ENCODE measurements at places on chromosomes 3 and 15.

DNA sequence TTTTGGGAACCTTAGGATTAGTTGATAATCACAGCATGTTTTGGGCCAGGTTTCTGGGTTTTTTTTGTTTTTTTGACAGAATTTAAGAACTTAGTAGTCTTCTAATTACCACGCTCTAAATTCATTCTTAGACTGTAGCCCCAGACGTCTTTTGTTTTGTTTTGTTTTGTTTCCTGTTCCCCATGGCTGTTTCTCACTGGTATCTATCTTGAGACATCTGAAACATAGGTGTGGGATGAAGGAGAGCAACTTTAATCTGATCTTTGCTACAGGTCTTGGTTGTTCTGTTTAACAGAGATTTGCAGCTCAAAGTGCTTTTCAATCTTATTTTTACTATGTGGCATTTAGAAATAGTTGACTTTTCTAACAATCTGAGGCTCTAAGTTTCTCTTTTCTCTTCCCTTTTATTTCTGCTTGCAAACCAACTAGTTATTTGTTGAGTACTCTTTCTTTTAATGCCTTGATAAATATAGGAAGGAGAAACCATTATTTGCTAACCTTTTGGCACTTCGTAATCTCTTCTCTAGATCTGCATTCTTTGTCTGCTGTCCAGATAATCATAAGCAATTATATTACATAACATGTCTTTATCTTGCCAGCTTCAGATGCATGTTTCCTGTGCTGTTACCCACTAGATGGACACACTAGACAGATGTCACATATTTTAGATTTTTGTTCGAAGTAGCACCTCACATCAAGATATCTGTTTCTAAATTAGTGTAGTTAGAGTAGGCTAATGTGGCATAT lies 40.9 kb downstream of the FBXL2 start:
- DNase-seq: no peak

DNA sequence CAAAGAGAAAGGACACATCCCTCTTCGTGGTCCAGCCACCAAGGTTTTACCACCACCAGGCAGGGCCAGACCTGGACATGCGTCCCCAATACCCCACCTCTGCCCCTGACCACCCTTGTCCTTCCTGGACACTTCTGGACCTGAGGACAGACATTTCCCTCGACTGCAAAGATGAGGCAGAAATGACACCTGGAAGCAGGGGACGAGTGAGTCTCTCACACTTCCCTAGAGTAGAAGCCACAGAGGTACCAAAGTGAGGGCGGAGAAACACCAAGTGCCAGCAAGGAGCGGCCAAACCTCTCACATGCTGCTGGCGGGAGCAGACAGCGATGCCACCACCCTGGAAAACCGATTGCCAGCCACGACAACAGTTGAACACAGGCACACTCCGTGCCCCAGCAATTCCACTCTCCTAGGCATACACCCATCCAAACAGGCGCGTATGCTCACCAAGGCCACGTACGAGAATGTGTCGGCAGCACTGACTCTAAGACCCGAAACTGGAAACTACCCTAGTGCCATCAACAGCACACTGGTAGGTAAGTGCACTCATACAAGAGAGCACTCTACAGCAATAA lies 207.0 kb upstream of the NSMCE3 start:
- DNase-seq: no peak

- no peak for DNase-seq
These were observed 201.5 kb downstream of the UACA start for GRCh38 chr15:70561885-70562284.

DNA sequence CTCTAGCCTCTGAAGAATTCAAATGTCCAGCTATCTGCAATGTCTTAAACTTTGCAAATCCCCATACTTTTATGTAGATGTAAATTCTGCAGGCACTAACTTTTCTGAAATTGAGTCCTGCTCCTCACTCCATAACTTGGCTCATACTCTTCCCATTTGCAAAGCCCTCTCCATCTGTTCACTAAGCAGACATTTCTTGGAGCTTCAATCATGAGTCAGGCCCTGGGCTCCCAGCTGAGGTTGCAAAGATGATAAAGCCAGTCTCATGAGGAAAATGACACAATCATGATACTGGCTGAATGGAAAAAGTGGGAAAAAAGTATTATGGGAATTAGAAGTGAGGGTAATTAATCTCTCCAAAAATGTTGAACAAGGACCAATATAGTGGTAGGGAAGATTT lies 507.6 kb downstream of the NR2F2 start:
- no peak for DNase-seq

GRCh38 chr15:34729886-34730285 lies 24.9 kb downstream of the GJD2 start:
- no peak for DNase-seq

DNA sequence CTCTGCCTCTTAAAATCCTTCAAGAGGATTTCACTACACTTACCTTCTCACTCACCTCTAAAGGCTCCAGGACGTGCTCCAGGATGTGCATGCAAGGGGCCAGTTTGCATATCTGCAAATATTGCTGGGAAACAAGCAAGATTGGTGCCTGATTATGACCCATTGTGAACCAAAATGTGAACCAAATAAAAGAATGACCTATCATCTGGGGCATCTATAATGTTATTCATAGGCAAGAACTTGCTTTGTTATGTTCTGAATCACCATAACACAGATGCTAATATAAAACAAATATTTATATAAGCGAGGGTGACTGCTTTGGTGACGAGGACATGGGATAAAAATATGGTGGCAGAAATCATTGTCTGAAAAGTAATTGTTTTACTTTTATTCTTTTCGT lies 5.5 kb downstream of the IL12A start:
- no peak for DNase-seq

- DNase-seq: no peak
These were observed 308.2 kb downstream of the VPS13C start for GRCh38 chr15:61752001-61752400.

DNA sequence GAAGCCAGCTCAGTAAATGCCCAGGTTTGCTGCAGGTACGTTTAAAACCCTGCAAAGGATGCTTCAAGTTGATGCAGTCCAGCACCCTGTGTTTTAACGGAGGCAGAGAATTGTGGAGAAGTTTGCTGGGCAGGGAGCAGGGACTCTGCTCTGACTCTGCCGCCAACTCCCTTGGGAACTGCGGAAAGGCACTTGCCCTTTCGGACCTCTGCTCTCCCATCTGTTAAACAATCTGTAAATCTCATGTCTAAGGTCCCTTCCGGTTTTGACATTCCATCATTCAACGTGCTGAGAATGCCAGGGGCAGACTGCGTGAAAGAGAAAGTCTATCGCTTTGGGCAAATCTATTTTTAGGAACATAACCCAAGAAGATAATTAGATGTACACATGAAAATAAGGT lies 184.5 kb downstream of the OPA1 start:
- no peak for DNase-seq

DNA sequence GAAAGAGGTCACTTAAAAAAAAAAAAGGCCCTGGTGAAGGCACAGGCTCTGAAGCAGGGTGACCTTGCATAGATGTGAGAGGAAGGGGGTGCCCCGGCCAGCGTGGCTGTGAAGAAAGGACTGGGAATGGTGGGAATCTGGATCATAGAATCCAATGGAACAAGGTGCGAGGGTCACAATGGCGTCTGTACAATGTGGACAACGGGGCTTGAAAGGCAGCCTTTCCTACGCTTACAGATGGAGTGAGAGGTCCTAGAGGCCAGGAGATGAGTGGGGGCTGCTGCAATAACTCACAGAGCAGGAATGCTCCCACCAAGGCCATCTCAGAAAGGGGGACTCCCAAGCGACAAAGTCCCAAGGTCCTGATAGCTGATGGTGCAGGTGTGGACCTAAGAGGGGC lies 162.2 kb downstream of the ATP10A start:
- no peak for DNase-seq

DNA sequence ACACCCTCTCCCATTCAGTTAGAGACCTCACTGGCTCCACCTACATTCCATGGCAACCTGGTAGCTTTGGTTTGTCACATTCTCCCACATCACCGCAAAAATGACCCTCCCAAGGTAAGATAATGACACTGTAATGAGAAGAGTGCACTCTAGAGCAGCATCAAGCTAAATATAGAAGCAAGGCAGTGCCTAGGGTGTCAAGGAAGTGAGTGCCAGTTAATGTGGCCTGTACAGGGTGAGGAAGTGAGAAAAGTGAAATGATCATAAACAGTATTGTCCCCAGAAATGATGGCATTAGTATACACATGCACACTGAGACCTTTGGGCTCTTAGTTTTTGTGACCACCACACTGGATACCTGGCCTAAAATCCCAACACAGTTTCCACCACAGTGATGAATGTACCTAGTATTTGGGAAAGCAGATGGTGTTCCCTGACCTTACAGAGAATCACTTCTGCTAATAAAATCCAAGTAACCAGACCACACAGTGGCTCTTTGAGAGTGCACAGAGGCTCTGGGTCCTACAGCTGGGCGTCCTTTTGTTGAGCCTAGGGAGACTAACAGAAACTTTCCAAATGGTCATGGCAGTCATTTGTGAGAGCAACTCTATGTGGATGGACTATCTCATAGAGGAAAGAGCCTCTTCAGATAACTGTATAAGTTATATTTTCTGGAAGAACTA lies 106.6 kb downstream of the ARPP21 start:
- DNase-seq: no peak

DNA sequence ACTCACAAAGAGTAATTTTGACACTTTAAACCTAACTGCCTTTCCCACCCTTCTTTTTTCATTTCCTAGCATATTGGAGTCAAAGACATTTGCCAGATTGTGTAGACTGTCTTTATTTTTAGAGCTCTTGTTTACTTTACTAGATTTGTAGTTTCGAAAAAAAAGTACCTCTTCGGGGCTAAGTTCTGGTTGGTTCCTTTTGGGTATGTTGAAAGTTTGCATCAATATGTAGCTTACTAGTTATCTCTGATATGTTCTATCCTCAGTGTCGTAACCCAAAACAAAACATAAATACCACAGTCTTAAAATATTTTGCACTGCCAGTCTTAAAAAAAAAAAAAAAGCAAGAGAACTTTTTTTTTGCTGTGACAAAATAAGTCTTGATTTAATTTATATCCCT lies 52.2 kb downstream of the REC114 start:
- no peak for DNase-seq

GRCh38 chr15:91688811-91689210 lies 164.7 kb upstream of the SLCO3A1 start:
- DNase-seq: no peak

DNA sequence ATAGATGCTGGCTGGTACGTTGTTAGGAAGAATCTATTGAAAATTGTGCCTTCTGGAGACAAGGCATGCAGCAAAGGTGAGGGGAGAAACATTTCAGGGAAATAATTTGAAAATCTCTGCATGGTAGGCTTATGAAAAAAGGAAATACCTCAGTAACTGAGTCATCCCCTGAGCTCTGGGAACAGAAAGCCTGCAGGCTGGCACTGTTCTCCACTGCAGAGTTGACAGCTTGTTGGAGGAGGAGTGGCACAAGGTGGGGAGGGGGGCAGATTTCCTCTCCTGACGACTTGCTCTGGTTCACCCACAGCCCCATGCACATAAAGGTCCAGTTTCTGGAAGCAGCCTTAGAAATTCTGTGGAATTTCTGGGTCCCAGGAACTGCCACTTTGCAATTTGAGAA lies 179.4 kb downstream of the ABHD5 start:
- no peak for DNase-seq

- DNase-seq: no peak
These were observed 162.3 kb downstream of the PGPEP1L start for GRCh38 chr15:98845138-98845884.

- no peak for DNase-seq
These were observed 74.7 kb upstream of the SNRK start for GRCh38 chr3:43211681-43212080.

DNA sequence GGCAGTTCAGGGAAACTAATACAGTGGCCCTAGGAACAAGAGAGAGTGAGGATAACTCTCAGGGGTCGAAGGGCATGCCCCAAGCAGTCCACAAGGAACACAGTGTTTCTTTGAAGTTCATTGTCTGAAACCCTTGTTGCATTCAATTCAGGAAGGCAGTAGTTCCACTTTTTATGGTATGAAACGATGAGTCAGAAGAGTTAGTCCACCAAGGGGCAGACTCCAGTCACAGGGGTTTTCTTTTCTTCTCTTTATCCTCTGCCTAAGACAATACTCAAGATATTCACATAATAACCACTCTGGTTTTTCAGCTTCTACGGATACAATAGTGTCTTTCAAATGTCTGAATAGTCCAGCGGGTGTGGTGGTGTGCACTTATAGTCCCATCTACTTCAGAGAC lies 23.7 kb upstream of the TICRR start:
- no peak for DNase-seq

- no peak for DNase-seq
These were observed 17.3 kb downstream of the CACNA2D3 start for GRCh38 chr3:54139630-54140029.

- no peak for DNase-seq
These were observed 1273.0 kb downstream of the OTOL1 start for GRCh38 chr3:162769564-162769963.

- DNase-seq: no peak
These were observed 13.8 kb downstream of the RAB5A start for GRCh38 chr3:19960696-19961095.

- no peak for DNase-seq
These were observed 2.9 kb upstream of the TNK2 start for GRCh38 chr3:195911041-195911945.

GRCh38 chr3:13559764-13560525 lies 11.0 kb downstream of the FBLN2 start:
- DNase-seq: peak; percentile 57

- no peak for DNase-seq
These were observed 46.4 kb upstream of the MBNL1 start for GRCh38 chr3:152222327-152222726.

DNA sequence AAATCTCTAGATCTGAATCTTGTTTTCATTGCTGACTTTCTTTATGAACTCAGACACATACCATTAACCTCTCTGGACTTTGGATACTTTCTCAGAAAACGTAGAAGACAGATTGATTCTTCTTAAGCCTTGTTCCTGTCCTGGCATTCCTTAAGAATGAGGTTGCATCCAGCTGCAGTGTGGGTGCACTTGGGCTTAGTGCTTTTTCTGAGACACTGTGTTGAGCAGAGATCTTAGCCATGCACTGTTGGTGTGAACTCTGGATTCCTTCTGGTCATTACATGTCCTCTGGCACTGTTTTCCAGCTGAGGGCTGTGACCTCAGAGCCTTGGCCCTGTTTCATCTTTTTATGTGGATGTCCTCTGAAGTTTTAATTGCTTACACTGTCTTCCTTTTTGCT lies 428.3 kb downstream of the CNTN4 start:
- no peak for DNase-seq

DNA sequence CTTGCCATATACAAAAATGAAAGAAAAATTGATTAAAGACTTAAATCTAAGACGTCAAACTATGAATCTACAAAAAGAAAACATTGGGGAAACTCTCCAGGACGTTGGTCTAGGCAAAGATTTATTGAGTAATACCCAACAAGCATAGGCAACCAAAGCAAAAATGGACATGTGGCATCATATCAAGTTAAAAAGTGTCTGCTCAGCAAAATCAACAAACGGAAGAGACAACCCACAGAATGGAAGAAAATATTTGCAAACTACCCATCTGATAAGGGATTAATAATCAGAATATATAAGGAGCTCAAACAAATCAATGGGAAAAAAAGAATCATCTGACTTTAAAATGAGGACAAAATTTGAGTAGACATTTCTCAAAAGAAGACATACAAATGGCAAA lies 160.9 kb downstream of the DCLK3 start:
- DNase-seq: no peak

DNA sequence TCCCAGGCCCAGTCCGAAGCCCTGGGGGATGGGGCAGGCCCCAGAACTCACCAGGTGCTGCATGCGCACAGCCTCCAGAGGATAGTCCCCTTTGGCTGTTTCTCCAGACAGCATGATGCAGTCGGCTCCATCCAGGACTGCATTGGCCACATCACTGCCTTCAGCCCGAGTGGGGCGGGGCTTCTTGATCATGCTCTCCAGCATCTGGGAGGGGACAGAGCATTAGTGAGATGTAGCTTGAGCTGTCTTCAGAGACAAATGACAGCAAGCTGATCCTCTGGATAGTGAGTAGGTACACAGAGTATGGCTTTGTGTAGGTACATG lies 9.1 kb upstream of the GRAMD2A start:
- no peak for DNase-seq

Measured in spinal cord (tissue), 10 donors.